ENCODE measurements at places on chromosomes 13 and 19.

DNA sequence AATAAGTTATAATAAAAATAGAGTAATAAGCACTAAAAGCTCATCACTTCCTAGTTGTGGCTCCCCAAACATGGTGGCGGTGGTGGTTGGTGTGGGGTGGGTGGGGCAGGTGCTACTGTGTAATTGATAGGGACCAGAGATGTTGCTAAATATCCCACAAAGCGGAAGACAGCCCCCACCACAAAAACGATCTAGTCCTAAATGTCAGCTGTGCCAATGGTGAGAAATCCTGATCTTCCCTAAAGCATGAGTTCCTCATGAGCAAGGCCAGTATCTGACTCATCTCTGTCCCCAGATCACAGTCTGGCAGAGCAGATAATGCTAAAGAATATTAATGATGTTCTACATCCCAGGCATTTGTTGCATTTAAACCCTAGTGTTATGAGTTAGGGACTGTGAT is 1.9 kb upstream of the EDDM13 start:
- no peak for DNase-seq

DNA sequence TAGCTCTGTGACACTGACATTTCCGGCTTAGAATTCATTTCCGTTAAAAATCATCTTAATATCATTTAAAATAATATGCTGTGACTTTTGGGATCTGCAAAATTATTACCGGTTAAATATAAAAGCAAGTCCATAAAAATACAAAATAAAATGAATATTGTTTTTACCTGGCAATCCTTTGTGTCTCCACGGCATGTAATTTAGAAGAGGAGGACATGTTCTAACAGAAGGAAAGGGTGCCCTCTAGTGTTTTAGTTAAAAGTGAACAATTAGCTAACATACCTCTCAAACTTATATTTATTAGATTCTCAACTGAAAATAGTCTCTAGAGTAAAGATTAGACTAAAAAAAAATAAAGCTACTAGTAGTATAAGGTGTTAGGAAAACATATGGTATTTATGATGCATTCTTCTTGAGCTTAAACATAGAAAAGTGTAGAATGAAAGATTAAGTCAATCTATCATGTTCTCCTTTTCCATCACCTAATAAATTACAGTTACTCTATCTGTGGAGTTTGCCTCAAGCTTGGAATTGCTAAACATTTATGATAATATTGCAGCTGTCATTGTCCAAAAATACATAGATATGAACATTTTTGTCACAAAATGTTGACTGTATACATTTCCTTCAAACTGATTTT is 676.7 kb upstream of the SPRY2 start:
- no peak for DNase-seq

DNA sequence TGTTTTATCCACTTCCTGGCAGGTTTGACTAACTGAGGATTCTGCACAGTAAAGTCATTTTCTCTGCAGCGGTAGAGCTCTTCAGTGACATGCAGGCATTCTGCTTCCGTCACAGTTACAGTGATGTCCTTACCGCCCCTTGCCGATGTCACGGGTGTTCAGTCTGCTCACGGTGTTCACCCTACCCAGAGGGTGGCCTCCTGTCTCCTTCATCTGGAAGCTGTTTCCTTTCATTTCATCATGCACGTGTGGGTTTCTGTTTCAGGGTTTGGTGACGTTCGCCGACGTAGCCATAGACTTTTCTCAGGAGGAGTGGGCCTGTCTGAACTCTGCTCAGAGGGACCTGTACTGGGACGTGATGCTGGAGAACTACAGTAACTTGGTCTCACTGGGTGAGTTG is 33.4 kb downstream of the ZNF331 start:
- no peak for DNase-seq

DNA sequence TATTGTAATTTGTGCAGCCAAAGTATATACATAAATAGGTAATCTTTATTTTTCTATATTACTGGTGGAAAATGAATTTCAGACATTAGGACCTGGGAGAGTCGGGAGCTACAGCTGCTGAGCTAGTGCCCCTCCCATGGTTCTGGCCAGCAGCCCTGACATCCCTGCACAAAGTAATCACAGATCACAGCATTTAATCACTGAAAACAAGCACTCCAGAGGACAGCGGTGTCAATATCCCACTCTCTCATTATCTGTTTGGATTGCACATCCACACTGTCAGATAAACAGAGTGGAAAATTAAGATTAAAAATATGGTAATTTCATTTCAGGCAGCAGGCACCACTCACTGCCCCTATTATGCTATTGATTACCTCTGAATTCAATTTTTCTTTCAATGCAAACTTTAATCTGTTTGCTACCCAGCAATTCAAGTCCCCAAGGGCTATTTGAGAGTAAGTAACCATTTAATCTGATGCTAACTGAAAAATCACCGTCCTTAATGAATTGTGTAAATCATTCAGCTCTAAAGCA is 254.1 kb upstream of the SOX21 start:
- DNase-seq, result no peak

- no peak for DNase-seq
Observed at GRCh38 chr19:2236064-2236313, 140 bp downstream of the PLEKHJ1 start.

DNA sequence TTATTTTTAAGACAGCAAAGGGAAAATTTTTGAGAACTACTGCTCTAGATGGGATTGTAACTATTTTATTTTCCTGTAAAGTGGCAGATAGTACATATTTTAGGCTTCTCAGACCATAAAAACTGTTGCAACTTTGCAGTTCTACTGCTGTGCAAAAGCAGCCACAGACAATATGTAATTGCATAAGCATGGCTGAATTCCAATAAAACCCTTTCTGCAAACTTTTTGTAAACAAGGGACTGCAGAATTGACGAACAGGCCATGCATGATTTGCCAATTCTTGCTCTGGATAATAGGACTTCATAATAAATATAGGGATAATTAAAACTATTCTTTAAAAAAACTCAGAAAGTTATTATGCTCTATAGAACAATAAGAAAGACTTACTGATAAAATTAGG is 149.1 kb downstream of the SLITRK5 start:
- no peak for DNase-seq

GRCh38 chr13:42525035-42525504 is 48.9 kb upstream of the TNFSF11 start:
- no peak for DNase-seq

DNA sequence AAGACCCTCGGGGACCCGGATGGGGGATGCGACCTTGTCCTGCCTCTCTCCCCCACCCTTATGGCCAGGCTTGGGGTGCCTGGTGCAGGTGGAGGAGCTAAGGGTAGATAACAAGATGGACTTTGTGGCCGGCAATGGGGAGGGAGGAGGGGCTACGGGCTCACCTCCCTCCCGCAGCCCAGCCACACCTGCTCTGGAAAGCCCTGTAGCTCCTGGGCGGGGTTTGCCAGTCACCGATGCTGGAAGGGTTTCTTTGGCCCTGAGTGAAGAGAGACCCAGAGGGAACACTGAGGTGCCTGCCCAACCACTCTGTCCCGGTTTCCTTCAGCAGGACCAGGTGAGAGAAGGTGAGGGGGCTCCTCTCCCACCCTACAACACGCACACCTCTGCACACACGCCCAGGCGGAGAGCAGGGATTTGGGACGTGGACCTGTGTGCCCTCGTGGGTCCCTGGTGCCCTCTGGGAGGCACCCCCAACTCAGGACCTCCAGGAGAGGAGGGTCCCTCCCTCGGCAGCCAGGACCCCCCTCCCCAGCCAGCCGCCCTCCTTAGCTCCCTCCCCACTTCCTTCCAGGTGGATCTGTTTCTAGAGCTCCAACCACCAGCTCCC is at the start of gene FUT2:
Gene FUT2 (plus strand): TSS at position 229 of the 610 bp plus-strand sequence. CDS start 6,986 bp downstream, outside the sequence.
- DNase-seq, result no peak

- DNase-seq, result no peak
Observed at GRCh38 chr19:58440556-58440955, 603 bp upstream of the ZNF132 start.

DNA sequence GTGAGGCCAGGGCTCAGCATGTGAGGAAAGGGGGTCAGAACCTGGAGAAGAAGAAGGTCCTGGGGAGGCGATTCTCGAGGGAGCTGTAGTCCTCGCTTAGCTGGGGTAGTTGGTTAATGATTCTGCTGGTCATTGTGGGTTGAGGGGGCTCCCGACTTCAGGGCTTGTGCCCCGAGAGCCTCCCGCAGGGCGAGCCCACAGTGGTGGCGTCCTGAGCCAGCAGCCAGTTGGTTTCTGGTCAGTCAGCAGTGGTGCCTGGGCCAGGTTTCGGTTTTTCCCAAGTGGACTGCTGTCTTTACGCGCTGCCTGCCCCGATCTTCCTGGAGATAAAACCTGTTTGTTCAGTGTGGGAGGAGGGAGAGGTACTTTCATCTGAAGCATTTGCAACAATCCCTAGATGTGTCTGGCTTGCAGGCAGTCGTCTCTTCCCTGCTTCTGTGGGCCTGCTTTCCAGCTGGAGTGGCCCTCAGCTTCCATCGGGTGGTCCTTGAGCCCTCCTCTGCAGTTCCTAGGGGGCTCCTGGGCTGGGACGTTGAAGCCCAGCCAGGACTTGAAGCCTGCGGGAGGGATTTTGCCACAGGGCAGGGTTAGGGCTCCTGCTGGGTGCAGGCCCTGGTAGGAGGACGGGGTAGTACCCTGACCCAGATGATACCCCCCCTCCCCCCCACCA is 3.2 kb downstream of the PTBP1 start:
- DNase-seq, result no peak
